ENCODE measurements at places on chromosomes 2 and 18.

GRCh38 chr18:74901362-74902146 lies 303.9 kb downstream of the ZNF407 start:
- no peak for DNase-seq

DNA sequence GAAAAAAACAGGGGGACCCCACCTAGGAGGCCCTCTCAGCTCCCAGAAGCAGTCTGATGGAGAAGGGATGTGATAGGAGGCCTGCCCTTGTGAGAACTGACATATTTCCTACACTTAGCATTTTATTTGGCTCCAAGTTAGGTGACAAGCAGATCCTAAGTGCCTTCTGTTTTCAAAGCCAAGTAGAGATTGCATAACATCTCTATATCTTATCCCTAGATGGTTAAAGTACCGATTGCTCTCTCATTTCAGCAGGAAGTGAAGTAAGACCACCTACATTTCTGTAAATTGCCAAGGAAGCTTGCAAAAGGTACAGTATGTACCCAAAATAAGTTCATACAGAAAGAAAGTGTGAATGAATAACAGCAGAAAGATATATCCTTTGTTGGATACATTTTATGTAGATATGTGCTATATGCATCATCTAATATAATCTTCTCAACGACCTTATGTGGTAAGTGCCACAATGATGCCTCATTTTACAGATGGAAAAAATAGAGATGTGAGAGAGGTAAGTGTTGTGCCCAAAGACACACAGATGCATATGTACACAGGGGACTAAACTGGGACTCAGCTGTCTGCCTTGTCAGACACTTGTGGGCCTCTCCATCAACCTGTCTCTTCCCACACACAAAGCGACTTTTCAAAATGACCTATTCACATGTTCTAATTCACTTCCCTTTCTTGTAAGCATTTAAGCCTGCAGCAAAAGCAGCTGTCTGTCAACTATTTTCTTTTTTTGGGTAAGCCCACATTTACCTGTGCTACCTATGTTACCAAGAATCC lies 38.9 kb downstream of the DHRS9 start:
- DNase-seq, result no peak

- peak; percentile 18 for DNase-seq
Observed at GRCh38 chr2:188114014-188114413, 177.7 kb upstream of the GULP1 start.

GRCh38 chr18:42980426-42980825 lies 135.1 kb downstream of the RIT2 start:
- DNase-seq, result no peak

GRCh38 chr2:190891372-190891771 lies 10.8 kb downstream of the GLS start:
- no peak for DNase-seq

DNA sequence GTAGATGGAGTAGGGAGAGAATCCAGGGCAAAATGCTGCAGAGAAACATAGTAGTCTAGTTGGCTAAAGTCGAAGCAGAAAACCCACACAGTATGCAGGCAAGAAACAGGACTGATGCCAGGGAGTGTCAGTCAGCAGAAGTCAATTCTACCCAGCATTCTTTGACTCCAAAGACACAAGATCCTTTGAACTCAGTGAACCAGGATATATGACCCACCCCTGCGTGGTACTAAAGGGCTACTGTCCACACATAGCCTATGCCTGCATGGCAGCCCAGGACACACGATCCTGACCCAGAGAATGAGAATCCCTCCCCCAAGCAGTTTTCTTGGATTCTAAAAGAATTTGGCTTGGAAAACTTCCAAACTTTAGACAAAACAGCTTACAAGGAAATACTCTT lies 42.5 kb downstream of the ALK start:
- DNase-seq, result peak; percentile 16

GRCh38 chr18:74213429-74213828 lies 65.1 kb downstream of the TIMM21 start:
- no peak for DNase-seq

GRCh38 chr2:226905718-226906117 lies 69.9 kb downstream of the RHBDD1 start:
- no peak for DNase-seq

GRCh38 chr2:11907190-11907589 lies 160.8 kb downstream of the LPIN1 start:
- DNase-seq, result no peak

GRCh38 chr2:158060160-158060834 lies 41.4 kb upstream of the UPP2 start:
- no peak for DNase-seq

DNA sequence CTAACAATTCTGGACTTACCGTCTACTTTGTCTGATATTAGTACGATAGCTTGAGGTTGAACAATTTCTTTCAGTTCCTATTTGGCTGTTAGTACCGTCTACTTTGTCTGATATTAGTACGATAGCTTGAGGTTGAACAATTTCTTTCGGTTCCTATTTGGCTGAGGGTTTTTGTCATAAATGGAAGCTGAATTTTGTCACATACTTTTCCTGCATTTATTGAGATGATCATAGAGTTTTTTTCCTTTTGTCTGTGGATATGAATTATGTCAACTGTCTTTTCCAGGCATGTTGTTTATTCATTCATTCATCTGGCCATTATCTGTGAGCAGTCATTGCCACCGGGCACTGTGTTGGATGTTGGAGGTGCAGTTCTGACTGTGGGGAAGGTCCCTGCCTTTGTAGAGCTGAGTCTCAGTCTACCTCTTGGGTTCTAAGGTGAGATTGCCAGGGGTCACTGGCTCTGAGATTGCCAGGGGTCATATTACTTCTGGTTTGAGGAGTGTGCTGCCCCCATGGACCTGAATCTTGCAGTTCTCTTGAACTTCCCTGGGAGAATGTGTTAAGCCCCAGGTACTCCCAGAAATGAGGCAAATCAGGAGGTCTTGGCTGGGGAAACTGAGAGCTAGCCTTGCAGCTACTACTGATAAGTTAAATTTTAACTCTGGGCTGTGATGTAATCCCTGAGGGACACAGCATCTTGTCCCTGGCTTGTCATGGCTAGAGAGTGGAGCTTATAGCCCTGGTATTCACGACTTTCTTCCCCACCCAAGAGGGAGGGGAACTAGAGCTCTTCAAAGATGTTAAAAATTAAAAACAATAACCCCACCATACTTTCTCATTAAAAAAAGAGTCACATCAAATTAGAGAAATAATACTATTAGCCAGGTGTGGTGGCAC lies 89.1 kb upstream of the MBOAT2 start:
- DNase-seq, result no peak

DNA sequence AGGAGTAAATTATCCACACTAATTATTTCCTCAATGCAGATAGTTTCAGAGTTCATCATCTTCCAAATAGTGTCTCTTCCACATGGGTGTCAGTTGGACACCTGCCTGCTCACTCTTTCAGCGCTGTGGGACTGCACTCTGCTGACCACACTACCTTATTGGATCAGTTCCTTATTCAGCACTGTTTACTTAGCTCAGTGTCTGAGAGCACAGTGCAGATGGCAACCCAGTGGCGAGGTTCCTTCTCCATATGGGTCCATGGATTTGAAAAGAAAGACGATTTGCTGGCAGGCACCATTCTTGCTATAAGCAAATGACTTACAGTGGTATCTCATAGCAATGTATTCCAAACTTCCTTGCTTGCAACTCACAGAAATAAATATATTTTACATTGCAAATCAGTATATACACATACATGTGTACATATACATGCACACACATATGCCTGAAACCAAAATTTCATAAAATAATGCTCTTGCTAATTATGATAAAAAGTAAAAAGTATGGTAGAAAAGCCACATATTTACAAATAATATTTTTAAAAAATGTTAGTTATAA lies 354.8 kb downstream of the INSIG2 start:
- DNase-seq, result no peak

DNA sequence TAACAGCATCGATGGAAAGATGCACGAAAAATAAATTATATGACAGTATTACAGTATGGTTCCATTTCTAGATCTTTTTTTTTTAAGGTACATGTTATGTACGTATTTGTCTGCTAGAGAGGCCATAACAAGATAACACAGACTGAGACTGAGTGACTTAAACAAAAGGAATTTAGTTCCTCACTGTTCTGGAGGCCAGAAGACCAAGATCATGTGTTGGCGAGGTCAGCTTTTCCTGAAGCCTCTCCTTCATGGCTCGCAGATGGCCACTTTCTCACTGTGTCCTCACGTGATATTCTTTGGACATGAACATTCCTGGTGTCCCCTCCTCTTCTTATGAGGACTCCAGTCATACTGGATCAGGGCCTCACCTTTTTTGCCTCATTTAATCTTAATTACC lies 177.4 kb downstream of the CAPN13 start:
- DNase-seq, result peak; percentile 24

- peak; percentile 88 for DNase-seq
Observed at GRCh38 chr2:150234787-150235446, 252.6 kb downstream of the RND3 start.

DNA sequence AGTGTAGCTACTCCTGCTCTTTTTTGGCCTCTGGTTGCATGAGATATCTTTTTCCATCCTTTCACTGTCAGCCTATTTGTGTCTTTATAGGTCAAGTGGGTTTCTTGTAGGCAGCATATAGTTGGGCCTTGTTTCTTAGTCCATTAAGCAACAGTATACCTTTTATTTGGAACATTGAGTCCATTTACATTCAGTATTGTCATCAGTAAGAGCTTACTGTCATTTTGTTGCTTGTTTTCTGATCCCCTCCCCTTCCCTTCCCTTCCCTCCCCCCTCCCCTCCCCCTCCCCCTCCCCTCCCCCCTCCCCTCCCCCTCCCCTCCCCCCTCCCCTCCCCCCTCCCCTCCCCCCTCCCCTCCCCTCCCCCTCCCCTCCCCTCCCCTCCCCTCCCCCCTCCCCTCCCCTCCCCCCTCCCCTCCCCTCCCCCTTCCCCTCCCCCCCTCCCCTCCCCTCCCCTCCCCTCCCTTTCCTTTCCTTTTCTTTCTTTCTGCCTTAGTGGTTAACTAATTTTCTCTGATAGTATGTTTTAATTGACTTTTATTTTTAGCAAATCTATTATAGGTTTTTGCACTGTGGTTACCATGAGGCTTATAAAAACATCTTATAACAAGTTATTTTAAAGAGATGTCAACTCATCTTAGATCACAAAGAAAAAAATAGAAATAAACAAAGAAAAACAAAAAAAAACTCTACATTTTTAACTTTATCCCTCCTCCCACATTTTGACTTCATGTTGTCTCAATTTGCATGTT lies 13.2 kb upstream of the DCDC2C start:
- no peak for DNase-seq

DNA sequence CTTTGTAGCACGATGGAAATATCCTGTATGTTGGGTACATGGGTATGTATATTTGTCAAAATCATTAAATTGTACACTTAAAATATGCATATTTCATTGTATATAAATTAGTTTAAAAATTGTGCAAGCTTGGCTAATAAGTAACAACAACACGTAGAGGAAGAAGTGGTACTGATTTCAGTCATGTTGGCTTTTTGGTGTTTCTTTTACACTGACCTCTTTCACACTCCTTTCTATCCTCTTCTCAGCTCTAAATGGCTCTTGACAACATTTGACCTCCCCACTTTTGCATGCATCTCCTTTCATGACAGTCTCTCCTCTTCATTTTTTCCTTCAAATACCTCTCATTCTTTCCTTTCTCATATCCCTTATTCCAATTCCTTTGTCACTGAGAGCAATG lies 801.4 kb upstream of the ZEB2 start:
- no peak for DNase-seq

DNA sequence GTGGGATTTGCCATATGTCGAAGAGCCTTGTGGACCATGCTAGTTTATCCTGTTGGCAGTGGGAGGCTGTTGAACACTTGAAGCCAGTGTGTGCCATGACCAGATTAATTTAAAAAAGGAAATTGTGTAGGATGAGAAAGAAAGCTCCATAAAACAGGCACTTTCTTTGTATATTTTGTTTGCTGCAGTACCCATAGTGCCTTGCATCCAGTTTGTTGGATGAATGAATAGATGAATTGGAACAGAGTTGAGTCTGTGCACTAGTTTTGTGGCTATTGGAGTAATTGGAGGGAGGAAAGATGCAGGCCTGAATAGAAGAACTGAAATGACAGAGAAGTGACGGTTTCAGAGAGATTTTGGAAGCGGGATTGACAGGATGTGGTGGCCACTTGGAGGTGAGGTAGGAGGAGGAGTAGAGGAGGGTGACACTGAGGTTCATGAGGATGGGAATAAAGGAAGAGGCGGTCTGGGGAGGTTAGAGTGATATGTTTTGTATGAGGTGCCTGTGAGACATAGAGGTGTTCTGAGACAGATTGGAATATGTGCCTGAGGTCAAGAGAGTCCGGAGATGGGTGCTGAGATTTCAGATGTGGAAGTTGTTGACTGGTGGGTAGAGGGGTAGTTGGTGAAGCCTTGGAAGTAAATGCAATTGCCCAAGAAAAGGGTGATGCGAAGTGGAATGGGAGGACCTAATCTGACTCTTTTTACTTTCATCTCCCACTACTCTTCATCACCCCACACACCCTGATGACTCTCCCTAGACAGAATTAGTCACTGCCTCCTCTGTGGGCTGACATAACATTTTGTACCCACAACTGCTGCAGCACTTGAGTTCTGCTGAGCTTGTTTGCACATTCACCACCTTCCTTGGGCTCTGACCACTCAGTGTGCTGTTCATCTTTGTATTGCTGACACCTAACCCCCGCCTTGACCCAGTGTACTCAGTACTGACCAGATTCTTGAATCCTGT lies 5.1 kb downstream of the DGUOK start:
- DNase-seq, result peak; percentile 32

DNA sequence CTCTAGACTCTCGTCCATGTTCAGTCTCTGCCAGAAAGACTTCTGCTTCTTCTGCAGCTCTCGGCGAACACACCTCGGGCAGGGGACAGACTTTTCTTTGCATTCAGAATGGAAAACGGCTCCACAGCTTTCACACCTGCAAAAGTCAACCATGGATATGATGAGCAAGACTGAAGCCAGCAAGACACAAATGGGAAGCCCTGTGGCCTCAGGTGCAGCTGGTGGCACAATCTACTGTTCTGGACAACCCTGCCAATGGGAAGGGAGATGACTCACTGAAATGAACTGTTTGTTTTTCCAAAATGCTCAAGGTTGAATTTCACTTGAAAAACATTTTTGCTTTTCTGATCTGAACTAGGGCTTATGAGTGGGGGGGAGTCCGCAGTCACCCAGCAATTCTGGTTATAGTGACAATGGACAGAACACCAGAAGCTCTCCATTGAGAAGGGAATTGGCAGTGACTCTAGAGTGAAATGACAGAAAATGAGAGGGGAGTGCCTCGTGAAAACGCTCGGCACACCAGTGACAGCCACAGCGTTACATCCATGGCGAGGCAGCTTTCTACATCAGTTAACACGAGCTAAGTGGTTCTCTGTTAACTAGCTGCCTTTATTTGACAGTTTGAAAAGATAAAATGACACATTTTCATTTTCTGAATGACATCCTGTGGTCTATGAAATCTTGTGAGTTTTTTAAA lies 58.8 kb upstream of the FZD5 start:
- DNase-seq, result no peak

DNA sequence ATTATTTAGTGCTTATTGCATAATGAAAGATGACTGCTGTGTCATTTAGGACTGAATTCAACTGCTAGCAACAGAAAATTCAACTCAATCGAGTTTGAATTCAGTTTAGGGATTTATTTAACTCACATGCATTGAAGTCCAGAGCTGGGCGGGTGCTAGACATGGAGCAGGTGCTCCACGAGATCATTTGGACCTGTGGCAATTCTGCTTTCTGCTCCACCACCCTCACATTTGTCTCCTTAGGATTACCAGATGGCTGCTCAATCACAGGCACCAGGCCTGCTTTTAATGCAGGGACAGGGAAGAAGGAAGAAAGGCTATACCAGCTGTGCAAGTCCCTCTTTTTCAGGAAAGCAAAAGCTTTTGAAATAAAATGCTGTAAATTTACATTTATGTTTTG lies 572.9 kb upstream of the SLC8A1 start:
- DNase-seq, result no peak

GRCh38 chr2:222538535-222538934 lies 114.2 kb downstream of the SGPP2 start:
- no peak for DNase-seq

GRCh38 chr2:215826838-215827441 lies 186.4 kb downstream of the MREG start:
- no peak for DNase-seq
